ENCODE measurements at places on chromosomes 2 and 18.

- DNase-seq: no peak
Measured at GRCh38 chr2:54038835-54039234, 68.0 kb upstream of the PSME4 start.

DNA sequence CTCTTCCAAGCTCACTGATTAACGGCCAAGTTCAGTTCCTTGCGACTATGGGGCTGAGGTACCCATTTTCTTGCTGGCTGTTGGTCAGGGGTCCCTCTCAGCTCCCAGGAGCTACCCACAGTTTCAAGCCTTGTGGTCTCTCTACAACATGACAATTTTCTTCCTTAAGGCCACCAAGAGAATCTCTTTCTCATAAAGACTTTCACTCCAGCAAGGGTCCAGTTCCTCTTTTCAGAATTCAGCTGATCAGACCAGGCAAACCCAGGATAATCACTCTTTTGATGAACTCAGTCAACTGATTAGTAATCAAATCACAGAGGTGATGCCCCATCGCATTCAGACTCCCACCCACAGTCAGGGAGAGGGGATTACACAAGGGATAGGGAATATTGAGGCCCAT lies 129.7 kb downstream of the IRS1 start:
- DNase-seq: no peak

DNA sequence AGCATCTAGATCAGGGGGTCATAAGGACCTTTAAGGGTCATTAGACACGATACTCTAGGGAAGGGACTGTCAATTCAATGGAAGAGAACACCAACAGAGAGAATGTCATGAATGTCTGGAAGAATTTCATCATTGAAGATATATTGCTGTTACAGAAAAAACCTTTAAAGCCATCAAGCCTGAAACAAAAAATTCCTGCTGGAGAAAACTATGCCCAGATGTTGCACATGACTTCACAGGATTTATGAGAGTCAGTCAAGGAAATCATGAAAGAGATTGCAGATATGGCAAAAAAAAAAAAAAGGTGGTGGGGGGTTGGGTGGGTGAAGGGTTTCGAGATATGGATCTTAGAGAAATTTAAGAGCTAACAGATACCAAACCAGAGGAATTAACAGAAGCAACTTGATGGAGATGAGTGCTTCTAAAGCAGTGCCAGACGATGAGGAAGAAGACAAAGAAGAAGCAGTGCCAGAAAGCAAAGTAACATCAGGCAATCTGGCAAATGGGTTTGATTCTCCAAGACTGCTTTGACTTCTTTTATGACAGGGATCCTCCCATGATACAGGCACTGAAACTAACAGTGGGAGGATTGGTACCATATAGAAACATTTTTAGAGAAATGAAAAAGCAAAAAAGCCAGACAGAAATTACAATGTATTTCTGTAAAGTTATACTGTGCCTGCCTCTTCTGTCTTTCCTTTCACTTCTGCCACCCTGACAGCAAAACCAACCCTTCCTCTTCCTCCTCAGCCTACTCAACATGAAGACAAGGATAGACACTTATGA lies 28.5 kb downstream of the MAP4K3 start:
- no peak for DNase-seq

DNA sequence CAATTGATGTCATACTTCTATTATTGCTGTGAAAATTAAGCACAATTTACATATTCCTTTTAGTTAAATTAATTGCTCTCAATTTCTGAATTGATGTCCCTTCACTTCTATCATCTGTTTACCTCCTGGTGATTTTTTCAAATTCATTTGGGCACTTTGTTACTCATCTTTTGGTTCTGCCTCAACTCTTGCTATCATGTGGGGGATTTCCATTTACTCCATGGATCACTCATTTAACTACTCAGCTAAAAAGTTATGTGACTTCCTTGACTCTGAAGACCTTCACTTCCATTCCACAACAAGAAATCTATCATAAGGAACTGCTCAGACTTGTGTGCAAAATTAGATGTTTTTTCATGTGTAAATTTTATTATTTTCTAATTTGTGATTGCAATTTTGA lies 126.2 kb downstream of the EHBP1 start:
- no peak for DNase-seq

GRCh38 chr2:162490052-162490717 lies 146.3 kb downstream of the GCA start:
- no peak for DNase-seq

GRCh38 chr18:21831413-21831831 lies 90.8 kb downstream of the MIB1 start:
- DNase-seq: no peak

- no peak for DNase-seq
Measured at GRCh38 chr18:46693996-46694395, 37.0 kb upstream of the LOXHD1 start.

- no peak for DNase-seq
Measured at GRCh38 chr2:45771261-45771660, 119.8 kb downstream of the PRKCE start.

DNA sequence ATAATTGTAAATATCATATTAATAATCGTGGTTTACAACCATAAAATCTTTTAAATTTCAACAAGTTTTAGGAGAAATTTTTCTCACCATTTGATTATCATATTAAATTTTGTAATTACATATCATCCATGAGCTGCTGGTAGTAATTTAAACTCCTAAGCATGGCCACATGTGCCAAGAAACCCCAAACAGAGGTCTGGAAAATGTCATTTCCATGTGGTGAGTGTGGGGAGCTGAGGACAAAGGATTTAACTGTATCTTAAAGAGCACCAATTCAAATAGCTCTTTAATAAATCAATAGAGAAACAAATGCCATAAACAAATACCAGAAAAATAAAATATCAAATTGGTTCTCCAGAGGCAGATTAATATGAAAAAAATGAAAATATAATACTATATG lies 26.3 kb downstream of the PSME4 start:
- DNase-seq: no peak

GRCh38 chr18:40159141-40160017 lies 1795.7 kb upstream of the PIK3C3 start:
- no peak for DNase-seq

GRCh38 chr2:190809139-190809764 lies 71.4 kb upstream of the GLS start:
- no peak for DNase-seq

DNA sequence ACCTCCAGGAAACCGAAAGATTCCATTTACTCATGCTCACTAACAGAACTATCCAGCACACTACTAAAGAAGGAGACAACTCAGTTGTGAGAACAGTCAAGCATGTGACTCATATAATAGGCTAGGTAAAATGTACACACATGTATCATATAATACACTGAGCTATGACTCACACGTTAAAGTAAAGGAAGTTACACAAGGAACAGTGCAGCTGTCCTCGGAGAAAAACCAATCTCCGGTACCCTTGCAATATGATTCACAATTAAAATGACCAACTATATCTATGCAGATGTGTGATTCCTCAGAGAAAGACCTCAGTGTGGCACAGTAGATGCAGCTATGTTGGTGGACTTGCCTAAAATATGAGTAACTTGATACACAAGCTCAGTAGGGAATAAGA lies 76.5 kb downstream of the STRN start:
- no peak for DNase-seq

DNA sequence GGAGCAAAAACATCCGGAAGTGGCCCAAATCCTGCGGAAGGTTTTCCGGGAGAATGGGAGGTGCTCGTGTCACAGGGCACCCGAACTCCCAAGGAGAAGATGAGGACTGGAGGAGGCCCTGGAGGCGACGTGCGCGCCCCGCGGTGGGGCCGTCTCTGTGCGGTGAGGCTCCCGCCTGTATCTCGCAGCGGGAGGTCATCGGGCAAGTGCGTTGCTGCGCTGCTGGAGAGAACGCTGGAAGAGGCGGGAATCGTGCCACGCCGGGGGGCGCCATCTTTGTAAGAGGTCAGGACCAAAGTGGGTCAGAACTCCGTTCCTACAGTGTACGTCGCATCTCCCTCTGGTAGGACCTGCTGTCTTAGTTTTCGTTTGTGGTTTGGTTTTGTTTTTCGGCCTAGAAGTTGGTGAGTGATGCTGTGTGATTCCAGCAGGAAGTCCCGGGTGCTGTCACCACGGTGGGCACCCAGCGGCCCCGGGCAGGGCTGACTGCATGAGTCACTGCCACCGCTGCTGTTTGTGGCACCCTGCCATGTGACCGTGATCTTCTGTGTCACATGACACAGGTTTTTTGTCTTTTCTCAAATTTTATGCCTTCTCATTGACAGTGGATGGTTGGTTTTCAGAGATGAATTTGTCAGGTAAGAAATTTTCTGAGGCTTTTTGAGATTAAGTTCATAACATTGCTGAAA lies 21.5 kb upstream of the ATP9B start:
- DNase-seq: no peak

GRCh38 chr18:58567453-58568196 lies 61.3 kb downstream of the ALPK2 start:
- no peak for DNase-seq

- no peak for DNase-seq
Measured at GRCh38 chr18:49682173-49682802, 120.4 kb downstream of the LIPG start.

GRCh38 chr18:36623681-36624190 lies 205.1 kb downstream of the TPGS2 start:
- DNase-seq: no peak

- DNase-seq: no peak
Measured at GRCh38 chr2:124804014-124804940, 779.2 kb downstream of the CNTNAP5 start.

DNA sequence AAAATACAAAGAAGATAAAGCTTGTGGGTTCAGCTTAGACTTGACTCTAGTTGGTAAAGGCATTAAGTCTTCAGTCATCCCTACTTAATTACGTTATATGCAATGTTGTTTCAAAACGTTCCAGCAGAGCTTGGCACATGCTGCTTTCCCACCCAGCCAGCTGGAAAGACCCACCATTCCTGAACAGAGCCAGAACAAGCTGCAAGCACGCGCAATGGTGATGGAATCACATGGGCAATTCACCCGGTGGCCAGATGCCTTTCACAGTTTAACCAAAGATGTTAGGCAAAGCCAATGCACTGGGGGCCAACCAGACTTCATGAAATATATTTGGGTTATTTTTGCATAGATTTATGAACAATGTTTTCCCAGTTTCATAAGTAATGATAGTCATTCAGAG lies 123.4 kb upstream of the CDH20 start:
- DNase-seq: no peak

DNA sequence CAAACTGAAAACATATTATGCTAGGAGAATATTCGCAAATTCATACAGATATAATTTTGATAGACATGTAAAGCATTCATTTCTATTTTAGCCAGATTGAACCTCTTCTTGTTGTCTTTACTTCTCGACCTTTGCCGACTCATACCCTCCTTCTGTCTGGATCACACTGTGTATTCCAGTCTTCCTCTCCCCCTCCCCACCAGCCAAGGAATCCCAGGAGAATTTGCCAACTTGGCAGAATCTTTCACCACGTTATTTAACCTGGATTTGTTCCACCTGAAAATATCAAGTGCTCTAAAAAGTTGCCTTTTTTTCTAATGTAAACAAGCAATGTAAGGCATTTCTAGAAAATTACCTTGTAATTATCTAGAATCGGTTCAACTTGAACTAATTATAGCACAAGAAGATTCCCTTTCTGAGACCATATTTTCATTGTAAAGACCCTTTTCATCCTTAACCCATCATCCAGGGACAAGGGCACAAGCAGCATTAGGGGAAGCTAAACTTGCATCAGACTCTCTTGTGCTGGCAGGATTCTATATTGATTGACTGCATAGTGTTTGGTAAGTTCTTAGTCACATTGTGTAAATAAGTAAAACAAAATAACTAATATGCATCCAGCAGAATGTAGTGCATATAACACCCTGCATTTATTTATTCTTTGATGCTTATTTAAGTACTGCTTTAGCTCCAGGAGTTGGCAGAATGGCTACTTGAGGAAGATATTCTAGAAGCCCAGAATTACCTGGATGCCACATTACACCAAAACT lies 1328.7 kb upstream of the NXPH2 start:
- no peak for DNase-seq

GRCh38 chr2:105290981-105291660 lies 38.4 kb downstream of the TGFBRAP1 start:
- no peak for DNase-seq

DNA sequence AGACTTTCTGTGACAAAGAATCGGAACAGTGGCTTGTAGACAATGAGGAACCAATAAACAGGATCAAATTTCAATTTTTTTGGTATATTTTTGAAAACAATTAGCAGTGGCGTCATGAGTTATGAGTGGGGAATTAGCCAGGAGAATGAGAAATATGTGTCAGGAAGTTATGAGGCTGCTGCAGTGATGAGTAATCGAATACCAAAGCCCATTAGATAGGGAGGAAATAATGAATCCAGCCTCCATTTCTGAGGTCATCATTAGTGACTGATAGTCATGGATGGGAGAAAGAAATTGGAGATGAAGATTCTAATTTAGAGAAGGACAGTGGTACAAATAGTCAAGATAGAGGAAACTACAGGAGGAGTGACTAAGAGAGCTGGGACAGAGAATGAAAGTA lies 673.1 kb upstream of the VRK2 start:
- no peak for DNase-seq

GRCh38 chr18:35201256-35201931 lies 39.4 kb upstream of the ZNF397 start:
- no peak for DNase-seq

GRCh38 chr2:158041400-158041799 lies 60.3 kb upstream of the UPP2 start:
- no peak for DNase-seq

DNA sequence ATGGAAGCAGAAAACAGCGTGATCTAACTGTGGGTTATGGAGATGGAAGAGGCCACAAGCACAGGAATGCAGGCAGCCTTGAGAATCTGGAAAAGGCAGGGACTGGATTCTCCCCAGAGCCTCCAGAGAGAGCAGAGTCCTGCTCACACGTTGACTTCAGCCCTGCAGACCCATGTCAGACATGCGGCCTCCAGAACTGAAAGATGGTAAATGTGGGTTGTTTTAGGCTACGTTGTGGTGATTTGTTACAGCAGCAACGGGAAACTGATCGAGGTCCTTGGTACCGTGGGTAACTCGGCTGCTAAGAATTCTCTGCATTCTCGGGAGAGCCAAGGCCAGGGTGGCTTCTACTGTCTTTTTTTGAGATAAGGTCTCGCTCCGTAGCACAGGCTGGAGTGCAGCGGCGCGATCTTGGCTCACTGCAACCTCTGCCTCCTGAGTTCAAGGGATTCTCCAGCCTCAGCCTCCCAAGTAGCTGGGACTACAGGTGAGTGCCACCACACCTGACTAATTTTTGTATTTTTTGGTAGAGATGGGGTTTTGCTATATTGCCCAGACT lies 97.1 kb downstream of the ACKR3 start:
- DNase-seq: no peak

- DNase-seq: no peak
Measured at GRCh38 chr2:63790491-63790890, 51.2 kb upstream of the UGP2 start.

GRCh38 chr2:88481691-88482336 lies 29.3 kb upstream of the FOXI3 start:
- no peak for DNase-seq

GRCh38 chr2:10027660-10028330 lies 15.6 kb upstream of the KLF11 start:
- DNase-seq: no peak

GRCh38 chr2:222057347-222058073 lies 241.3 kb downstream of the PAX3 start:
- DNase-seq: no peak
